ENCODE measurements at places on chromosomes 13 and 19.

DNA sequence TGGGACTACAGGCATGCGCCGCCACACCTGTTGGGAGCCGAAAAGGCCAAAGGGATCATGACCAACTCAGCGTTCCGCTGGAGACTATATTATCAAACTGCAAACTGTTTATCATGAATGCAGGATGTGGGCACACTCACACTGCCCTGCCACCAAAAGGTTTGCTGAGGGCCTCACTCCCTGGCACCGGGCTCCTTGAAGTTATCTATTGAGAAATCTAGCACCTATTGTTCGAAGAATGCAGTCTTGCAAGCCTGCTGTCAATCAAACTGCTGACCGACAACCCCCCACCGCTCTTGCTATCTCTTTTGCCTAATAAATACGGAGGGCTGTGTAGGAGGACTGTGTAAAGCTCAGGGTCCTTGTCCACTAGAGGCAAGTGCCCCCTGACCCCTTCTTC lies 5.2 kb upstream of the ZNF836 start:
- DNase-seq: no peak

GRCh38 chr13:44206434-44206833 lies 167.2 kb upstream of the SERP2 start:
- no peak for DNase-seq

DNA sequence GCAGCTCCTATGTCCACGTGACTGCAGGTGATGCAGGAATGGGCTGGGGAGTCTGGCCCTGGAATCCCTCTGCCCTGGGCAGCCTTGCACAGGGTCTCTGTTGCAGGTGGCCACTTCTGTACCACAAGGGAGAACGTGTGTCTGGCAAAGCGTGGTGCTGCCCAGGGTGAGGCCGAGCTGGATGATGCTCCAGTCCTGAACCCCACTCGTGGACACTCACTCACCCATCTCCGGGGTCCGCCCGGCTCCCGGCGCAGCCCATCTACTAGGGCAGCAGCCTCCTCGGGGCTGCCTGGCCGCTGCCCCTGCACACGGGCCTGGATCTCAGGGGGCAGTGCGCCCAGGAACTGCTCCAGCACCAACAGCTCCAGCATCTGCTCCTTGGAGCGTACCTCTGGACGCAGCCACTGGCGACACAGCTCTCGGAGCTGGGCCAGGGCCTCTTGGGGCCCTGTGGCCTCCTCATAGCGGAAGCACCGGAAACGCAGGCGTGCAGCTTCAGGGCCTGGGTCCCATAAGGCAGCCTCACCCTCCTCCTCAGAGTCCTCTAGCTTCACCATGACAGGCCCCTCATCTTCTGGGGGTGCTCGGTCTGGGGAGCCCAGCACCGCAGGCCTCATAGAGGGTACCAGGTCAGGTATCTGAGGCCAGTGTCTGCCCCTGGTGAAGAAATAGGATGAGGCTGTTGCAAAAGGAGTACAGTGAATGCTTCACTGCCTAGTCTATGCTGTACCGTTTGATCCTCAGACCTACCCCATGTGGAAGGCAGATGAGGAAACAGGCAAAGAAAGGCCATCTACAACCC lies 2.2 kb downstream of the MZF1 start:
- no peak for DNase-seq

DNA sequence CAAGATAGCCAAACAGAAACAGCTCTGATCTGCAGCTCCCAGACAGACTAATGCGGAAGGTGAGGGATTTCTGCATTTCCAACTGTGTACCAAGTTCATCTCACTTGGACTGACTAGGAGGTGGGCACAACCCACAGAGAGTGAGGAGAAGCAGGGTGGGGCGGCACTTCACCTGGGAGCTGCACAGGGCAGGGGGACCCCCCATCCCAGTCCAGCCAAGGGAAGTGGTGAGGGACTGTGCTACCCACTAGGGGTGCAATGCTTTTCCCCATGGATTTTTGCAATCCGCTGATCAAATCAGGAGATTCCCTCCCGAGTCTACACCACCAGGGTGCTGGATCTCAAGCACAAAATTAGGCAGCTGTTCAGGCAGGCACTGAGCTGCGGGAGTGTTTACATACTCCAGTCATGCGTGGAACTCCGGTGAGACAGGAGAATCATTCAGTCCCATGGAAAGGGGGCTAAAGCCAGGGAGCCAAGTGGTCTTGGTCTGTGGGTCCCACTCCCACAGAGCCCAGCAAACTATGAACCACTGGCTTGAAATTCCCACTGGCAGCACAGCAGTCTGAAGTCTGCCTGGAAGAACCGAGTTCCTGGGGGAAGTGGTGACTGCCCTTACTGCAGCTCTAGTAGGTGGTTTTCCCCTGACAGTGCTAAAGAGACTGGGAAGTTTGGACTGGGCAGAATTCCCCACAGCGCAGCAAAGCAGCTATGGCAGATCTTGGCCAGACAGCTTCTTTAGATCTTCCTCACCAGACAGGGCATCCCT lies 85.1 kb upstream of the UFM1 start:
- no peak for DNase-seq

GRCh38 chr19:370641-371330 lies 26.2 kb upstream of the MIER2 start:
- no peak for DNase-seq

- DNase-seq: no peak
Observed at GRCh38 chr13:110218581-110219201, 88.3 kb downstream of the COL4A1 start.

- no peak for DNase-seq
Observed at GRCh38 chr13:74675972-74676371, 541.8 kb upstream of the KLF12 start.

DNA sequence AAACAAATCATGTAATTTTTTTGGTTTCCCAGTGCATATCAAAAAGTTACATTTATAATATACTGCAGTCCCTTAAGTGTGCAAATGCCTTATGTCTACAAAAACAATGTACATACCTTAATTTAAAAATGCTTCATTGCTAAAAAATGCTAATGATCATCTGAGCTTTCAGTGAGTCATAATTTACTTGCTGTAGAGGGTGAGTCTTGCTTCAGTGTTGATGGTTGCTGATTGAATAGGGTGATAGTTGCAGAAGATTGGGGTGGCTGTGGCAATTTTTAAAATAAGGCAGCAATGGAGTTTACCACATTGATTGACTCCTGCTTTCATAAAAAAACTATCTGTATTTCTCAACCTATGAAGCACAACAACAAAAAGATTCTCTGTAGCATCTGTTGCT lies 613.9 kb downstream of the TBC1D4 start:
- DNase-seq: no peak

- DNase-seq: no peak
Observed at GRCh38 chr13:95480791-95481780, 71.4 kb upstream of the CLDN10 start.

GRCh38 chr13:34701919-34702318 lies 240.2 kb upstream of the NBEA start:
- no peak for DNase-seq
